Stimulated activated naive CD4-positive, alpha-beta T cell (primary cell): ENCODE measurements at places on chromosomes 7 and 10.

- DNase-seq, result no peak
Observed at GRCh38 chr10:97542169-97543024, 30.2 kb upstream of the ANKRD2 start.

DNA sequence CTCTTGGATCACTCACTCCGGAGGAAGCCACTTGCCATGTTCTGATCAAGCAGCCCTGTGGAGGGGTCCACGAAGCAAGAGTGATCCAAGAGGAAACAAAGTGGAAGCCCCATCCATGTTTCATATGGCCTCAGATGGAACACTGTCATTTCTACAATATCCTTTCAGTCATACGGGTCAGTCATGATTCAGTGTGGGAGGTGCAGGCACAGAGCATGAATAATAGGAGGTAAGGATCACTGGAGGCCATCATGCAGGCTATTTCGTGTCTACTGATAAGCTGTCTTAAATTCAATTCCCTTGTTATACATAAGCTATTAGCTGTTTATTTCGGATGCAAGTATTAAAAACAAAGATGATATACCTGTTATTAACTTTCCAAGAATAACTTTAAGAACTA lies 36.8 kb downstream of the VPS41 start:
- no peak for DNase-seq

DNA sequence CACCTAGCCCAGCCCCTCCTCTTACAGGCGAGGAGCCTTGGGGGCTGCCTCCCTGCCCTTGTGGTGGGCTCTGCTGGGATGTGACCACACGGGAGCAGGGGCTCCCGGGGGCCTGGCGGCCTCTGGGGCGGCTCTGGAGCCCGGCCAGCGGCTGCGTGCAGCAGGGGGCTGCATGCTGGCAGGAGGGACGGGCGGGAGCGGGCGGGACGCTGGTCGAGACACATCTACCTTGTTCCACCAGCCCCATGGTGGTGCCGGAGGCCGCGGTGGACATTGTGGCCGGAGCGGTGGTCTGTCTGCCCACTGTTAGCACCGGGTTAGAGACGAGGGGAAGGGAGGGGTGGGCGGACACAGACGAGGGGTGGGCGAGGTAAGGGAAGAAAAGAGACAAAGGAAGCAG lies 38.6 kb downstream of the YKT6 start:
- DNase-seq, result no peak

DNA sequence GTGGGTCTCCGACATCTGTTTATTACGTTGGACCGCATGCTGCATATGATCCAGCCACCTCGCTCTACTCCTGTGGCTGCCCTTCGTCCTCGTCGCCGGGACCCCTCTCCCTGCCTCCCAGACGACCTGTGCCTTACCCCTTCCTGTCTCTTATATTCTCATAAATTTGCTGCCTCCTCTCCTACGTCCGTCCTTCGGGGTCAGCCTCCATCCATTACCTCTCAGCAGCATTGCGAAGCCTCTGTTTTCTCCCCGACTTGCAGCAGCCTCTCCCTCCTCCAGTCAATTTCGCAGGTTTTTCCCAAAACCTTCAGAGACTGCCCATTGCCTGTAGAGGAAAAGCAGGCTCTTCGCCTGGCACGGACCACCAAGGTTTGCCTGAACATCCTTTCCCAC lies 39.4 kb upstream of the LEP start:
- no peak for DNase-seq

- DNase-seq, result no peak
Observed at GRCh38 chr7:13641714-13642113, 347.8 kb downstream of the ETV1 start.

DNA sequence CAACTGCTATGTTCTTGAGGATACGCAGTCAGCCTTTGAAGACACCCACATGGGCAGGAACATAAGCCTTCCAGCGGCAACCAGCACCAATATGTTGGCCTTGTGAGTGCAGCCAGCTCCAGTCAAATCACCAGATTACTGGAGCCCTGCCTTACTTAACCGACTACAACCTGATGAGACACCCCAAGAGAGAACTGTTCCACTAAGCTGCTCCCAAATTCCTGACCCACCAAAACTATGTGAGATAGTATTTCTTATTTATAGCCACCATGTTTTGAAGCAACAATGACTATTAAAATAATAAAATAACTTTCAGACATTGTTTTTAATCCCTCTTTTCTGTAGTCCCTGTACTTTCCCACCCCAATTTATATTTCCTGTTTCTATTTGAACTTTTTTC lies 179.6 kb downstream of the ADK start:
- DNase-seq, result no peak

DNA sequence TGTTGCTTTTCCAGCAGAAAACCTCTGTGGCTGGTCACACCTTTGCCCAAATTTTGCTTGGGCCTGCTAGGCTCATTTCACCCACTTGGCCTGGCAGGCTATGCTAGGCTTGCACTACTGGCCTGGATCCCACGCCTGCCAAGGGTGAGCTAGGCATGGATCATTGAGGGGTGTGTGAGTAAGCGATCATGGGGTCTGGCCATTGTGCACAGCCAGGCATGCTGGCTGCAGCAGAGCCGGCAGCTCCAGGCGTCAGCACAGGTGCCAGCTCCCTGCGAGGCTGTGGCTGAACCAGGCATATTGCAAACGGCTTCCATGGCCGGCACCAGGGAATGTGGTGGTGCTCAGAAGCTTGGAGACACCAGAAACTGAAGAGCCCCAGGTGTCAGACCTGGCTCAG lies 19.2 kb downstream of the CFAP70 start:
- DNase-seq, result no peak
